ENCODE measurements at places on chromosomes 1 and 21.

DNA sequence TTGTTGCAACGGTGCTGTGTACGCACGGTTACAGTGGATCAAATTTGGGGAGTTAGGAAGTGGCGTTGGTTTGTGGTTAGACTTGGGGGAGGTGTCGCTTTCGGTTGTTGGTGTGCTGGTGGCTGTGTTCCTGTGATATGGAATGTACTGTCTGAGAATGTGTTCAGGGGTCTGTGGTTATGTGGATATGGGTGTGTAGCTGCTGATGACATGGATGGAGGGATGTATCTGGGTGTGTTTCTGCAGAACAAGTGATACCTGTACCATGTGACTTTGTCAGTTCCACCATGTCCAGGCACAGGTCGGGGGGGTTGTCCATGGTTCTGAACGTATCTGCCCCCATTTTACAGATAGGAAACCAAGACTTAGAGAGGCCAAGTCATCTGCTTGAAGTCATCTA is 22.7 kb downstream of the PAX7 start:
- DNase-seq = no peak

- DNase-seq = peak; percentile 93
These were observed 14.6 kb upstream of the MEX3A start for GRCh38 chr1:156096640-156097391.

DNA sequence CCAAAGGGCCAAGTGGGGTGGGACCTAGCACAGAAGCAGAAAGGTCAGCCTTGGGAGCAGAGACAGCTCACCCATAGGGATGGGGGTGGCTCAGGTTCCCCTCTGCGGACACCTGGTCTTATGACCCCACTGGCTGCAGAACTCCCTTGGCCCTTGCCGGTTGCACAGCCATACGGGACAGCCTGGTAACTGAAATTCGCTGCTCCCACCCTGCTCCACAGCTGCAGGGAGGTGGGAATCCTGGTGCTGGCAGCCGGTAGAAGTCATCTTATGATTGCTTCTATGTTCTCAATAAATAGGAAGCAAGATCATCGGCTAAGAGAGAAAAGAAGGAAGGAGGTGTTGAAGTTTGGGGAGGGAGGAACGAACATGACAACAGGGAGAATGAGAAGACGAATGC is 64.1 kb downstream of the HLCS start:
- DNase-seq = no peak

GRCh38 chr1:107450899-107451664 is 310.2 kb downstream of the NTNG1 start:
- no peak for DNase-seq

- DNase-seq = no peak
These were observed 1.4 kb upstream of the USP21 start for GRCh38 chr1:161157867-161158266.

GRCh38 chr1:207983044-207983635 is 72.2 kb upstream of the CD34 start:
- no peak for DNase-seq
